Calu3 (cell line): ENCODE measurements at places on chromosomes 1 and 21.

DNA sequence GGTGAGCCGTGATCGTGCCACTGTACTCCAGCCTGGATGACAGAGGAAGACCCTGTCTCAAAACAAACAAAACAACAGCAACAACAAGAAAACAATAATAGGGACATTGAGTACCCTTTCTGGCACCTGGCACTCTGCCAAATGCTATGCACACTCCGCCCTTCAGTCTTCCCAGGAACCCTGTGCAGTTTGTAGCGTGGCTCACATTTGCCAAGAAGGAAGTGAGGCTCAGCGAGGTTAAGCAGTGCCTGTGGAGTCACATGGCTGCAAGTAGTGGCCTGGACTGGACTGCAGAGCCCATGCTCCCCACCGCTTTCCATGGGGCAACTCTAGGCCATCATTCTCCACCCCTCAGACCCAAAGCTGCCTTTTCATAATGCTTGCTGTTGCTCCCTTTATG lies 5.3 kb upstream of the EVA1B start:
- no peak for DNase-seq

GRCh38 chr1:20723537-20724363 lies 5.9 kb upstream of the KIF17 start:
- DNase-seq: no peak

DNA sequence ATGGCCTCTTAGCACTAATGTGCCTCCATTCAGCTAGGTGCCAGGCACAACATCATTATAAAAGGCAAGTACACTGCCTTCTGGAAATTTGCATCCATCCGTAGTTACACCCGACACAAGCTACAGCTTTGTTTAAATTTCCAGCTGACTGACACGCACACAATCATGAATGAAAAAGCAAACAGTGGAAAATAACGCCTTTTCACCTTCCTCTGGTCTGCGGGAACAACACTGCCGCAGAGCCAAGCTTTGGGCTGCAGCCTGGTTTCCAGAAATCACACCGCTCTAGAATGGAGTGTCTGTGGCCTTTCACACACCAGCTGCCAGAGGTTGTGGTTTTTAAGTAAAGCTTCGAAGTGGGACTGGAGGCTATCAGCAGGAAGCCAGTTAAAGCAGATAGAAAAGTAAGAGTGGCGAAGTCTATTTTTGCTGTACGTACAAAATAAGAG lies 142.8 kb upstream of the COA6 start:
- no peak for DNase-seq

GRCh38 chr1:248793592-248793991 lies 32.1 kb downstream of the SH3BP5L start:
- no peak for DNase-seq

GRCh38 chr1:58397187-58397820 lies 149.2 kb downstream of the OMA1 start:
- no peak for DNase-seq

DNA sequence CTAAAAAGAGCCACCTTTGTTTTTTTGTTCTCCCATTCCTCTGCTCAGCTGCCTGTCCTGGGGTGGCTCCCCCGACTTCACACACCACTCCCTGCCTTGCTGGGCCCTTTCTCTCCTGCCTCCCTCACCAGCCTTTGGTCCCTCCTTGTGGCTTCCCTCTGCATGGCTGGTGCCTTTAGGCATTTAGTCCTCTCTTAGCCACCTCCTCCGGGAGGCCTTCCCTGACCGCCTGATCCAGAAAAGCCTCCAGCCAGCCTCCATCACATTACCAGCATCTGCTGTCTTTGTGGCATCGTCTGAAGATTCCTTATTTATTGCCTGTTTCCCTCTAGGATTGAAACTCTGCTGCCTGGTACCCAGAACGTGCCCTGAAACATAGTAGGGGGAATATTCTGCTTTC lies 46.2 kb upstream of the ACOT11 start:
- DNase-seq: no peak

DNA sequence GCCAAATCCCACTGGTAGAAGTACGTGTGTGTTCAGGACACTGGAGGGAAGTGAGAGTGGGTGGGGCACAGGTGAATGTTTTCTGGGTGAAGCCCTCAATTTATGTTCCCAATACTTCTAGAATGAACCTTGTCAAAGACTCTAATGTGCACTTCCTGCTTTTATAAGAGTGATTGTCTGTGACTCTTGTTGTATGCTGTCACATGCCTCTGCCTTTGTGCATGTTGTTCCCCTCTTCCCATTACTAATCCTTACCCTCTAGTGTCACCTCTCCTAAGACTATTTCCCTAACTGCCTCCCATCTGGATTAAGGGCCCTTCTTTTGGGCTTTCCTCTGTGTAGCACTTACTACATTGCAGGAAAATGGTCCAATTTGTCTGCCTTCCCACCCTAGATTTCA lies 2.5 kb upstream of the LINGO4 start:
- DNase-seq: no peak

DNA sequence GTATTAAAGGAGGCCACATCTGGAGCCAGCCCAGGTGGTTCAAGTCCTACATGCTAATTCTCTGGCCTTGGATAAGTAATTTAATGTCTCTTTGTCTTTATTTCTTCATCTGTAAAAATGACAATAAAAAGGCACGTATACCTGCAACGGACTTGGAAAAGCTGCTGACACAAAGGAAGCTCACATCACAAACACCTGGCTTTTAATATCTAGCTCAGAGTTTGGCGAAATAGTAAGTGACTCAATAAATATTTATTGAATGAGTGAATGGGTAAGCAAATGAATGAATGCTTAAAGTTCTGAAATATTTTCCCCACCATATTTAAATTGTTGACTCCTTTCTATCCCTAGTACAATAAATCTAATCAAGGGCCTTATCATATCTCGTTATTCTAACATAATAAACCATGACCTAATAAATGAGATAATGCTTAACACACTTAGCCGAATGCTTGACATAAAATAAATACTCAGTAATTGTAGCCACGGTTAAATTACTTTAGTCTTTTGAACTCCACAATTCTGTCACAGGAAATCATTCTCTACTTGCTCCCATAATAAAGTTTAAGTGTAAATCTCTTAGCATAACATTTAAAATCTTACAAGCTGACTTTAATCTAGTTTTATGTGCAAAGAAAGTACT lies 74.7 kb upstream of the PALMD start:
- DNase-seq: no peak

DNA sequence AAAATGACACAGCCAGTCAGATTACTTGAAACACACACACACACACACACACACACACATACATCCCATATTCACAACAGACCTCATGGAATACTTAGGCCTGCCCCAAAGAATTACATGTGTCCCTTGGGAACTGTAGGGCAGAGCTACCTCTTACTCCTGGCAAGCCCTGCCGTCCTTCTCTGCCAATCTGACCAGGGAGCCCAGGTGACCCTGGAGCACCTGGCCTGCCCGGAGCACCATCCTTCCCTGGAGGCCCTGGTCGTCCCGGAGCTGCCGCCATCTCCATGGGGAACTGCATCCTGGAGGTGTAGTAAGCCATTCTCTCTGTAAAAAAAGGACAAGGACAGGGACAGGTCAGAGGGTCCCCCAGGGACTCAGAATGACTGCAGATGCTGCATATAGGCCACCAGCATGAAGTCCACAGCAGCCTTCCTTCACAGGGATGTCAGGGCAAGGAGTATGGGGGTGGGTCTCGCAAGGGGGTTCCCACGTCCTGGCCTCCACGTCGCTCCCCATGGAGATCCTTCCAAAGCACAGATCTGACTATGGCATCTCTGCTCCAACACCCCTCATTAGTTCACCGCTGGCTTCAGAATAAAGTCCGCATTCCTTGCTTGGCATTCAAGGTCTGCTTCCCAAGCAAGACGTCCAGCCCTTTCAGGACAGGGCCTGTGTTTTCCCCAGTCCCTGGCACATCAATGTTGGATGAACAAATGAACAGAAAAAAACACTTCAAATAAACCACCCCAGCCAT lies 9.2 kb upstream of the PEF1 start:
- DNase-seq: no peak

DNA sequence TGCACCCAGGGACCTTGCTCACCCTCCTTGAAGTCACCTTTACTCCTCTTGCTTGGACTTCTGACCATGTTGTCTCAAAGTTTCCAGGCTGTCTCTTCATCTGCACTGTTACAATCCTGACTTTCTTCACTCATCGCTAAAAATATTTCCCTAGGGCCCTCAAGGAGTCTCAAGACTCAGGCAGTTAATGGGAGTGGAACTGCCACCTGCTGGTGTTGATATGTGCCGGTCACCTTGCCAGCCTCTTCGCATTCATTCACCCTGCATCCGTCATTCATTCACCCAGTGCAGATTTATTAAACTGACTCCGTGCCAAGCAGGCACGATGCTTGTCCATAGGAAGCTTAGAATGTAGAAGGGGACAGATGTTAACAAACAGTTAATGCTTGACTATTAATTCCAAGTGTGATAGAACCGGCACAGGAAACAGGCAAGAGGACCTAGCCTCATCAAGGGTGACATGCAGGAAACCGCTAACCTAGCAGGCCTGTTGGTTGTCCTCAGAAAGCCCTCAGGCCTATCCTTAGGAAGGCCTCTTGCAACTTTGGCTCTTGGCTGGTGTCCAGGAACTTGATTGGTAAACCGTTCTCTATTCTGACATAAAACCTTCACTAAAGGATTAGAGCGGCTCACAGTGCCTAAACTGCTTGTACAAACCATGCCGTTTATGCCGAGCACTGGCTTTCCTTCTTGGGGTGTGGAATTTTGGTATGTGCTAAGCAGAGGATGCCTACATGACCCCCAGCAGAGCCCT lies 342.2 kb downstream of the CAMTA1 start:
- no peak for DNase-seq

GRCh38 chr1:3746389-3746829 lies 5.8 kb upstream of the CCDC27 start:
- no peak for DNase-seq
